ENCODE measurements at places on chromosomes 3 and 15. TPM values are rescaled to one million over a fixed set of nuclear protein-coding genes. Genes with fewer than 3 reads are reported as not detected.

CLDN16 gene
- total RNA-seq = not detected

TAGLN3 gene
- 0.46 TPM for total RNA-seq

NR1I2 gene
- total RNA-seq = 0.11 TPM

CHRFAM7A gene
- 2.1 TPM for total RNA-seq

PFN2 gene
- 0.85 TPM for total RNA-seq

RETNLB gene
- not detected for total RNA-seq

DNA sequence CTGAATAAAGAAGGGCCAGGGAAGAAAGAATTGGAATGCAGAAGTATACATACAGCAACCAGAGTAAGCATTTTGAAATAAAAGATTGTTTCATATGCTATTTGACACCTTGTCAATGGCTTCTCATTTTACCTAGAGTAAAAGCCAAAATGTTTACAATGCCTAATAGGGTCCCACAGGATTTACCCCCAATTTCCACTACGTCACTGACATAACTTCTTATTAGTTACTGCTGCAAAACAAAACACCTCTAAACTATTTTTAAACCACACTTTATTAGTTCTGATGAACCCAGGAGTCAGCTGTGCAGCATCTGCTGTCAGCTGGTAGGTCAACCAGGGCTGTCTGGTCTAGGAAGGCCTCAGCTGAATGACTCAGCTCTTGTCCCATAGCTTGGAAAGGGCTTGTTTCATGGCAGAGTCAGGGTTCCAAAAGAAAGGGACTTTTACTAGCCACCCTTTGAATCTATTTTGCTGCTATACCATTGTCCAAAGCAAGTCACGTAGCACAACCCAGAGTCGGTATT lies 945.1 kb downstream of the EPHA3 start:
- no peaks in the 10 kb centered on the region for H3K27me3 ChIP-seq
- H3K27ac ChIP-seq = no peak overlapping the region
- no peaks in the 10 kb centered on the region for H3K4me1 ChIP-seq

DNA sequence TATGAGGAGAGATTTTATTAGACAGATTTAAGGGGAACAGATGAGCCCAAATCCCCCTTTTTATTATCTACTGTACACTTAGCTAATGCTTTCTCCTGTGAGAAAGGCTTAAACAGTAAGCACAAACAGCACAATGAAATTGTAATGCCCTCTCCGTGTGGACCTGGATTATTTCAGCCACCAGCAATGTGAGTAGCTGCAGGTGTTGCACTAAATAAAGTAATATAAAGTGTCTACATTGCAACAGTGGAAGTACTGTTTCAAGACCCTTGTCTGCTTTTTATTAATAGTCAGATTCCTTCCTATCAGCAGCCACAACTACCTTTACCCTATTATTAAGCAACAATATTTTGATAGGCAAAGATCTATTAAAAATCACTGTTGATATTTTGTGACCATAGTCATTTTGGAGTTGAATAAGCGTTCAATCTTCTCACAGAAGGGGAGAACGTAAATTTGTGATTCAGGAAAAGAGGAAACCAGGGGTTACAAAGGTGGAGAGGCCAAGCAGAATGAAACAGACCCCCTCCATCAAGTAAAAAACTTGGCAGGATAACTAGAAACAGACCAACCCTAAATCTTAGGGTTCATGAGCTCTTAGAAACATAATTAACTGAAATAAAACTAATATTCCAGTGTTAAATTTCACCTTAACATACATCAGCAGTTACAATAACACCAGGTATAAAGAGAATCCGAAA lies 422.6 kb downstream of the MECOM start:
- H3K36me3 ChIP-seq = no peaks in the 10 kb centered on the region
- H3K4me3 ChIP-seq = no peak overlapping the region
- H3K27ac ChIP-seq = no peak overlapping the region
- peaks cover 43% of the 10 kb centered on the region for H3K27me3 ChIP-seq

- no peaks in the 10 kb centered on the region for H3K36me3 ChIP-seq
- DNase-seq = no peak
- no peak overlapping the region for H3K27ac ChIP-seq
- H3K4me3 ChIP-seq = no peak overlapping the region
- no peaks in the 10 kb centered on the region for H3K27me3 ChIP-seq
- no peaks in the 10 kb centered on the region for H3K4me1 ChIP-seq
Measured at GRCh38 chr15:93974804-93975481, 256.4 kb upstream of the MCTP2 start.

- H3K27me3 ChIP-seq = no peaks in the 10 kb centered on the region
- peaks cover 62% of the 10 kb centered on the region for H3K4me1 ChIP-seq
Measured at GRCh38 chr15:64894395-64895056, 17.2 kb upstream of the ANKDD1A start.

- H3K27ac ChIP-seq = no peak overlapping the region
- no peak for DNase-seq
- H3K4me3 ChIP-seq = no peak overlapping the region
- peaks cover 4% of the 10 kb centered on the region for H3K27me3 ChIP-seq
- H3K36me3 ChIP-seq = no peaks in the 10 kb centered on the region
Measured at GRCh38 chr15:66232267-66232625, 21.3 kb downstream of the MEGF11 start.

DNA sequence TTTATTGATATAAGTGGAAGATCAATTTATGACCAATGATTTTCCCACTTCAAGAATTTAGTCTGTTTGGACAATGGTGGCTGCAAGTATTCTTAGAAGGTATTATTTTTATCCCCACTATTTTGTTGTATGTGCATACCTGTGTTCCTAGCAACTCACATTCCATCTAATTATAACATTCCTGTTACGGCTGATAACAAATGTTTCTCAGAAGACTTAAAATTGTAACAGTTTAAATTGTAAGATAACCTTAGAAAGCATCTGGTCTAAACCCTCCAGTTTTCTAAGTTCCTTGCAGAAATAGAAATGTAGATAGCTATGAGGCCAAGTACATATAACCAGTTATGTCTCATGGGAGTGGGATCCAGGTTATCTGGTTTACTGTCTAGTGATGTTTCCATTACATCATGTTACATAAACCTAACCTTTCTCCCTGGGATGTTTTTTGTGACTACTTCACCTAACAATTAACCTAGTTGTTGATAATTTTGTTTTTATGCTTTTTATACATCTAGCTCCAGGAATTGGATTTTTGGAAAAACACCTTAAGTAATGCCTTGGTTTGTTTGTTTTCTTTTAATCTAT lies 11.1 kb upstream of the MFN1 start:
- H3K4me3 ChIP-seq = no peak overlapping the region
- DNase-seq = no peak
- H3K4me1 ChIP-seq = no peaks in the 10 kb centered on the region
- peaks cover 56% of the 10 kb centered on the region for H3K36me3 ChIP-seq
- no peak overlapping the region for H3K27ac ChIP-seq

DNA sequence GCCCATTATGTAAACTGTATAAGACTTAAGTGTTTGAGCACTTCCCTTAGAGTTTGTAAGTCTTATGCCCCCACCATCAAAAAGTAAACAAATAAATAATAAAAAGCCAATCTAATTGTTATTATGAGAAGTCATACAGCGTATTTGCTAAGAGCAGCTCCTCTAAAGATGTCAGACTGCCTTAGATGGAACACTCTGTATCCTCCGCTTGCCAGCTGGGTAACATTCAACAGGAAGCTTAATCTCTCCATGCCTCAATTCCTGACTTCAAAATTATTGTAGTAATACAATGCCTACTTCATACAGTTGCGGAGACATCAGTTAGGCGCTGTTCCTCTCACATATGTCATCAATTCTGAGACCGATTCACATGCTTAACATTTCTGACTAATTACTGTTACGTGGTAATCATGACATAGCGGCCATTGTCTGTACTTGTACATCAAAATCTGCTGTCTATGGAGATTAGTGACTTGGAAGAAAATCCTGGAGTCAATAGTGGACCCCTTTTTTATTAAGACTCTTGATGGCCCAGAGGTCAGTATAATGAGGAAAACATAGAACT lies 417.7 kb downstream of the LPP start:
- H3K27ac ChIP-seq = no peak overlapping the region
- H3K27me3 ChIP-seq = no peaks in the 10 kb centered on the region
- H3K36me3 ChIP-seq = no peaks in the 10 kb centered on the region
- DNase-seq = no peak
- no peak overlapping the region for H3K4me3 ChIP-seq
- peaks cover 10% of the 10 kb centered on the region for H3K4me1 ChIP-seq

- H3K4me3 ChIP-seq = no peak overlapping the region
- H3K36me3 ChIP-seq = no peaks in the 10 kb centered on the region
- no peak overlapping the region for H3K27ac ChIP-seq
- no peaks in the 10 kb centered on the region for H3K4me1 ChIP-seq
- DNase-seq = no peak
Measured at GRCh38 chr3:140363801-140364200, 314.1 kb upstream of the TRIM42 start.

- H3K27me3 ChIP-seq = peaks cover 16% of the 10 kb centered on the region
Measured at GRCh38 chr15:88664151-88664778, 25.4 kb downstream of the ISG20 start.

DNA sequence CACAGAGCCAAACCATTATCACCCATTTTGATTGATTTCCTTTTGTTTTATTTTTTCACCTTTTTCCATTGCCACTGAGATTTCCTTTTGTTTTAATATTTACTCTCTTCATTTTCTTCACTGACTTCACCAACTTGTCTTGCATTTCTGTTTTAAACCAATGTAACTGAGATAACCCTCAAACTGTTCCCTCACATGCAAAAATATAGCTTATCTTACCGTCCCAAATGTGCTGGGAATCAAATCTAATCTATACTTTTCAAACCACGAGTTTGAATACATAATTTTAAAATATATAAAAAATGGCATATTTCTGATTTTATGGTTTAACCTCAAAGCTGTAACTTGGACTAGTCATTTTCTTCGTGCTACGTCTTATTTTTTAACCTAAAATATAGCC lies 143.8 kb downstream of the PLD1 start:
- no peaks in the 10 kb centered on the region for H3K4me1 ChIP-seq
- peaks cover 17% of the 10 kb centered on the region for H3K27me3 ChIP-seq
- no peak overlapping the region for H3K27ac ChIP-seq
- DNase-seq = no peak

GRCh38 chr3:45942051-45942825 lies 1.0 kb upstream of the CXCR6 start:
- H3K27me3 ChIP-seq = no peaks in the 10 kb centered on the region
- peaks cover 78% of the 10 kb centered on the region for H3K36me3 ChIP-seq
- peak overlapping the region; percentile 82 for H3K27ac ChIP-seq
- H3K4me3 ChIP-seq = no peak overlapping the region
- H3K4me1 ChIP-seq = peaks cover 68% of the 10 kb centered on the region

DNA sequence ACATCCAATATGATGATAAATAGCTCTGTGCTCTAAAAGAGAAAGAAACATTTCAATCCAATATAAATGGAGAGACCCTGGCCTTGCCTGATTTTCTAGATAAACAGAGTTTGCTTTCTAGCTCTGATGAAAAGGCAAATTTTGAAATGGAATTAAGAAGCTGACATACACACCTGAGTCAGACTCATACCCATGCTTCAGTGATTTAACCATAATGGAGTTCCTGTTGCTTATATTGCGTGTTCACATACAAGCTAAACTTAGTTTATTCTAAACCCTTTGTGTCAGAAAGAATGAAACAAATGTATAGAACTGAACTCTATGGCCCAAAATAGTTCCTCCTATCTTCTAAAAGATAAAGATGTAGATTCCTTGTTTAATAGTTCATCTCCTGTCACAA lies 760.8 kb upstream of the ARPP21 start:
- no peak overlapping the region for H3K4me3 ChIP-seq
- H3K27ac ChIP-seq = no peak overlapping the region
- no peaks in the 10 kb centered on the region for H3K4me1 ChIP-seq
- H3K27me3 ChIP-seq = no peaks in the 10 kb centered on the region
- no peaks in the 10 kb centered on the region for H3K36me3 ChIP-seq

DNA sequence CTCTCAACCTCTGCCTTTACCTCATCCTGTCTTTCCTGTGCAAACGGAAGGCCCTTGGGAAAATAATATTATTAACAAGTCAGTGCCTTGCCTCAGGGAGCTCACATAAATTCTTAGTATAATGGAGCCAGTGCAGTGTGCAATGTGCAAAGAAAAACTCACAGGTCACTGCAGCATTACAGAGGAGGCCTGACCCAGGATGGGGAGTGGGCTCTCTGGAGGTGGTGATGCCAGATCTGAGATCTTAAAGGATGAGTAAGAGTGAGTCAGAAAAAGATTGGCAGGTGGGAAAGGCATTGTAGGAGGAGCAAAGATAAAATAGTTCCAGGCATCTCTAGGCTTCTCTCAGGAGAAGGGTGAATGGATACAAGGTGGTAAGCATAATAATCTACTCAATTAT lies 185.6 kb upstream of the ADAMTS9 start:
- no peaks in the 10 kb centered on the region for H3K4me1 ChIP-seq
- no peaks in the 10 kb centered on the region for H3K27me3 ChIP-seq
- H3K27ac ChIP-seq = no peak overlapping the region
- DNase-seq = no peak

DNA sequence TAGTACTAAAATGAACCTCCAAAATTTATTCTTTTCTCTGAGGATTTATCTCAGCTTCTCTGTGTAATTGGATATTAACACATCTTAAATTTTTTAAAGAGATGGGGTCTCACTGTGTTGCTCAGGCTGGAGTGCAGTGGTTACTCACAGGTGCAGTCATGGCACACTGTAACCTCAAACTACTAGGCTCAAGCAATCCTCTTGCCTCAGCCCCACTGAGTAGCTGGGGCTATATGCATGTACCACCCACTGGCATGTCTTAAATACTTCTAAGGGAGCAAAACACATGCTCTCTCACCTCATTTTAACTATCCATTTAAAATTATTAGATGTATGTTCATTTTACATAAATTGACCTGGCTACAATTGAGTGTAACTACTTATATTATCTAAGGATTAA lies 11.3 kb upstream of the TMEM87A start:
- peaks cover 13% of the 10 kb centered on the region for H3K36me3 ChIP-seq
- DNase-seq = no peak
- no peaks in the 10 kb centered on the region for H3K27me3 ChIP-seq
- no peak overlapping the region for H3K27ac ChIP-seq

DNA sequence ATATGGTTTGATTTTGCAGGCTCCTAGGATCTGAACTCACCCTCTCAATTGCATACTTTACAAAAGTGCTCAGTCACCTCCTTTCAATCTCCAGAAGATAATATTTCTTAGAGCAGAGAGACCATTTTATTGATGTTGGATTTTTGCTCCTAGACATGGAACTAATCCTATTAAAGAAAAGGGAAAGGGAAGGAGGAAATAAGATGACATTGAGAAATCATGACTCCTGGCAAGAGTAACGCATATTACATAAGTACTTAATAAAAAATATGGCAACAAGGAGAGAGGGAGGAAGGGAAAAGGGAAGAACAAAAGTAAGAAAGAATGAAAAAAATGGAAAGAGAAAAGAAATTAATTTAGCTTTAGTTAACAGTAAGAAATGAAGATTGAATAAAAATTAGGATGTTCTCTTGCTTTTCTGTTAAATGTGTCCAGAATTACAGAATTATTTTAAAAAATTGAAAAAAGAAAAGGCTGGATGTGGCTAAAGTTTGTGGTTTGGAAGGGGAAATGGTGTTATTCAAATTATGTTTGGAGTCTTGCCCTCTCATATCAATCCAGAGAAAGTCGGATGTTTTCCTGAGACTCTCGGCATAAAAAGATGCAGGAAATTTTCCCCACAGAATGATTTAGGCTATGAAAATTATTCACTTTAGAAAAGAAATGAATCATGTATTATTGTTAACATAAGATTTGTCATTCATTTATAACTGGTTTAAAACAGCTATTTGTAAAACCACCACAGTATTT lies 474.0 kb downstream of the FGF12 start:
- H3K4me3 ChIP-seq = no peak overlapping the region
- no peaks in the 10 kb centered on the region for H3K36me3 ChIP-seq
- H3K27me3 ChIP-seq = no peaks in the 10 kb centered on the region

GRCh38 chr3:68163062-68163461 lies 508.6 kb upstream of the SUCLG2 start:
- H3K4me3 ChIP-seq = no peak overlapping the region
- no peaks in the 10 kb centered on the region for H3K27me3 ChIP-seq
- H3K4me1 ChIP-seq = no peaks in the 10 kb centered on the region
- H3K27ac ChIP-seq = no peak overlapping the region
- H3K36me3 ChIP-seq = no peaks in the 10 kb centered on the region

Measured in activated T-helper 2 cell treated with anti-CD3 and anti-CD28 coated beads, Interferon-gamma antibody, Interleukin-2, Interleukin-4, amounts not matched to agents 10 μg/mL and 5 μg/mL and 100 μg/mL, durations not matched to agents 14 hours and 24 hours and 36 hours (primary cell).